DMS 273 treated with DMSO at 0.1 percent for 48 hours (cell line): ENCODE measurements at places on chromosomes 1 and 21.

DNA sequence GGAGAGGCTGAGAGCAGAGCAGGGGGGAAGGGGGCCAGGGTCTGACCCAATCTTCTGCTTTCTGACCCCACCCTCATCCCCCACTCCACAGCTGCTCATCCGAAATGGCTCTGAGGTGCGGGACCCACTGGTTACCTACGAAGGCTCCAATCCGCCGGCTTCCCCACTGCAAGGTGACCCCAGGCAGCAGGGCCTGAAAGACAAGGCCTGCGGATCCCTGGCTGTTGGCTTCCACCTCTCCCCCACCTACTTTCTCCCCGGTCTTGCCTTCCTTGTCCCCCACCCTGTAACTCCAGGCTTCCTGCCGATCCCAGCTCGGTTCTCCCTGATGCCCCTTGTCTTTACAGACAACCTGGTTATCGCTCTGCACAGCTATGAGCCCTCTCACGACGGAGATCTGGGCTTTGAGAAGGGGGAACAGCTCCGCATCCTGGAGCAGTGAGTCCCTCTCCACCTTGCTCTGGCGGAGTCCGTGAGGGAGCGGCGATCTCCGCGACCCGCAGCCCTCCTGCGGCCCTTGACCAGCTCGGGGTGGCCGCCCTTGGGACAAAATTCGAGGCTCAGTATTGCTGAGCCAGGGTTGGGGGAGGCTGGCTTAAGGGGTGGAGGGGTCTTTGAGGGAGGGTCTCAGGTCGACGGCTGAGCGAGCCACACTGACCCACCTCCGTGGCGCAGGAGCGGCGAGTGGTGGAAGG lies 17.1 kb upstream of the HDAC1 start:
- no peak for DNase-seq

DNA sequence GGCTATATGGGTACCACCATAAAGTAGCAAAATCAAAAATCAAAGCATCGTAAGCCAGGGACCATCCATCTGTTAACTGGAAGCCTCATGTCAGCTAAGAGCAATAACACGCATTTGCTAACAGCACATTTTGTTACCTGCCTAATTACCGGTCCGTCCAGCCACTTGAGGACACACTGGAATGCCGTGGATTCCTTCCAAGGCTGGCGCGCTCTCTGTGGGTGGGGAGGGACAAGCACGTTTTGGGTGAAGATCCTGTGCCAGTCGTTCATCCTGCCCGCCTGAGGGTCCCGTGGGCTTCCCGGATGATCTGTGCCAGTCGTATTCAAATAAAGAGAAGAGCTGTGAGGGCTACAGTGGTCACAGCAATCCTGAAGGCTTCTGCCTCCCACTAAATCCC lies 6.2 kb downstream of the NPHP4 start:
- DNase-seq, result no peak

DNA sequence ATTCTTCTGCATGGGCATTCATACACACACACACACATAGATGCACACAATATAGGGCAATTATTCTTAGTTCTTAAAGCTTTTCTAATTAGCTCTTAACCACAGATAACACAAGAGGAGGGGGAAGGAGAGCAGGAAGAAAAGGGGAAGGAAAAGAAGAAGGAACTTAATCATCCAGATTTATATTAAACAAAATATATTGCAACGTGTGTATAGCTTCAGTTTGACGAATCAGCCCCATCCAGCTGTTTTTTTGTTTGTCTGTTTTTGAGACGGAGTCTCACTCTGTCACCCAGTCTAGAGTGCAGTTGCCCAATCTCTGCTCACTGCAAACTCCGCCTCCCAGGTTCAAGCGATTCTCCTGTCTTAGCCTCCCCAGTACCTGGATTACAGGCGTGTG lies 21.7 kb upstream of the ANKRD13C start:
- no peak for DNase-seq

DNA sequence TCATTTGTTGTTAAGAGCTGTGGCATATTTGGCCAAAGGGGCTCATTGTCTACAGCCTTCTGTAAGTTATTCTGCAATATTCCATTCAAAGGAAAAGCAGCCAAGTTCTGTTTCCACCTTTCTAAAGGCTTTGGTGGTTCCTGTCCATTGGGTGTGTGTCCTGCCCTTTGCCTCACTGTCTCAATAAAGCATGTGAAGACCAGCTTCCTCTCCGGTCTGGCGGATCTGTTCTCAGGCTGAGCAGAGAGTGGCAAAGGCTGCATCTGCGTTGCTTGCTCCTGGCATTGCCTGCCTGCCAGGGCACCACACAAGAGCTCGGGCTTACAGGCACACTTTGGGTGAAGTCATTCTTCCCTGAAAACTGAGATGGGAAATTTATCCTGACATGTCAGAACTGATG lies 34.9 kb downstream of the ST6GALNAC3 start:
- DNase-seq, result no peak

- no peak for DNase-seq
Observed at GRCh38 chr21:38263493-38263892, 6.7 kb downstream of the KCNJ15 start.

- no peak for DNase-seq
Observed at GRCh38 chr1:17068789-17069188, 15.0 kb upstream of the SDHB start.

GRCh38 chr1:41452704-41453290 lies 31.7 kb downstream of the EDN2 start:
- no peak for DNase-seq

- DNase-seq, result no peak
Observed at GRCh38 chr1:7375329-7375728, 395.8 kb upstream of the VAMP3 start.

DNA sequence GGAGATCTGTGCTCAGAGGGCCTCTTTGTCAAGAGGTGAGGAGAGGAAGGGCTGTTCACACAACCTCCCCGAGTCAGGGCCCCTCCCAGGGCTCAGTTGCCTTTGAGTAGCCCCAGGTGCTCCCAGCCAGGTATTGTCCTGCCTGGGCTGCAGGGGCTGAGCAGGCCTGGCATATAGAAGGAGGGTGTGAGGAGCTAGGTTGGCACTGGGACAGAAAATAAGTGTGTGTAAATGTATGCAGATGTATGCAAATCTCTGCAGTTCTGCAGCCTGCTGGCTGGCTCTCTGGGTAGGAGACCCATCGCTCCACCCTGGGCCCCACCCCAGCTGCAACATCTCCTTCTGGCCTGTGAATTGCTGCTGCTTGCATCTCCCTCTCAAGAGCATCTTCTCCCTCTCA lies 52.4 kb downstream of the NAV1 start:
- no peak for DNase-seq
